ENCODE measurements at places on chromosomes 3 and 15. TPM values are rescaled to one million over a fixed set of nuclear protein-coding genes. Genes with fewer than 3 reads are reported as not detected.

The ALDH1A2 gene
- polyA plus RNA-seq = 0.33 TPM

The MTHFS gene
- polyA plus RNA-seq = 46.5 TPM

The CCDC9B gene
- polyA plus RNA-seq = 2.2 TPM

The KLHL40 gene
- polyA plus RNA-seq = 0.03 TPM

The ARPIN gene
- 2.7 TPM for polyA plus RNA-seq

The AHSG gene
- not detected for polyA plus RNA-seq

The GABRB3 gene
- 0.29 TPM for polyA plus RNA-seq

The GOLGA6L26 gene
- polyA plus RNA-seq = not detected

The TGM4 gene
- not detected for polyA plus RNA-seq

GRCh38 chr3:39185326-39185958 is 7.0 kb downstream of the XIRP1 start:
- no peak for DNase-seq
- H3K36me3 ChIP-seq = no peaks in the 10 kb centered on the region
- no peak overlapping the region for H3K27ac ChIP-seq
- no peak overlapping the region for H3K4me3 ChIP-seq
- H3K27me3 ChIP-seq = no peaks in the 10 kb centered on the region

DNA sequence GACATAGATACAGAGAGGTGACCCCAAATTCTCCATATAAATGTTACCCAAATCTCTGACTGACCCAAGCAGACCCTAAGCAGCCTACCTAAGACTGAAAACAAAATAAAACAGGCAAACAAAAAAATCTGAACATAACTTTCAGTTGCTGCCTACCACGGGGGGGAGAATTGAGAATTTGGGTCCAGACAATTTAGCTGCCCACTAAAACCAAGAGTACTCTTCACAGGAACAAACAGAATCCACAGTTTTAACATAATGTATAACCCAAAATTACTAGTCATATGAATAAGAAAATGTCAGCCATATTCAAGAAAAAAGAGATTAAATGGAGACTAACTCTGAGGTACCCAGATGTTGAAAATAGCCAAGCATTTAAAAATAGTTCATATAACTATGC is 44.4 kb downstream of the SRPRB start:
- no peaks in the 10 kb centered on the region for H3K36me3 ChIP-seq
- peaks cover 8% of the 10 kb centered on the region for H3K4me1 ChIP-seq
- H3K27me3 ChIP-seq = no peaks in the 10 kb centered on the region

- no peak for DNase-seq
- H3K4me1 ChIP-seq = no peaks in the 10 kb centered on the region
- H3K36me3 ChIP-seq = no peaks in the 10 kb centered on the region
- H3K27ac ChIP-seq = no peak overlapping the region
- no peaks in the 10 kb centered on the region for H3K27me3 ChIP-seq
Observed at GRCh38 chr15:45346381-45346780, 32.0 kb downstream of the GATM start.

- no peaks in the 10 kb centered on the region for H3K27me3 ChIP-seq
- DNase-seq = no peak
- H3K36me3 ChIP-seq = peaks cover 94% of the 10 kb centered on the region
- H3K4me3 ChIP-seq = no peak overlapping the region
Observed at GRCh38 chr15:65738649-65739048, 53.4 kb downstream of the DENND4A start.

GRCh38 chr3:139533781-139534454 is 5.6 kb downstream of the RBP1 start:
- H3K36me3 ChIP-seq = no peaks in the 10 kb centered on the region
- peaks cover 20% of the 10 kb centered on the region for H3K4me1 ChIP-seq
- H3K27me3 ChIP-seq = no peaks in the 10 kb centered on the region

GRCh38 chr3:65902304-65902793 is 136.4 kb downstream of the MAGI1 start:
- no peaks in the 10 kb centered on the region for H3K4me1 ChIP-seq
- no peaks in the 10 kb centered on the region for H3K27me3 ChIP-seq
- no peaks in the 10 kb centered on the region for H3K36me3 ChIP-seq
- H3K4me3 ChIP-seq = no peak overlapping the region

GRCh38 chr15:90713081-90713480 is 4.1 kb upstream of the BLM start:
- no peaks in the 10 kb centered on the region for H3K27me3 ChIP-seq
- peaks cover 11% of the 10 kb centered on the region for H3K4me1 ChIP-seq
- no peak overlapping the region for H3K27ac ChIP-seq
- no peak for DNase-seq

DNA sequence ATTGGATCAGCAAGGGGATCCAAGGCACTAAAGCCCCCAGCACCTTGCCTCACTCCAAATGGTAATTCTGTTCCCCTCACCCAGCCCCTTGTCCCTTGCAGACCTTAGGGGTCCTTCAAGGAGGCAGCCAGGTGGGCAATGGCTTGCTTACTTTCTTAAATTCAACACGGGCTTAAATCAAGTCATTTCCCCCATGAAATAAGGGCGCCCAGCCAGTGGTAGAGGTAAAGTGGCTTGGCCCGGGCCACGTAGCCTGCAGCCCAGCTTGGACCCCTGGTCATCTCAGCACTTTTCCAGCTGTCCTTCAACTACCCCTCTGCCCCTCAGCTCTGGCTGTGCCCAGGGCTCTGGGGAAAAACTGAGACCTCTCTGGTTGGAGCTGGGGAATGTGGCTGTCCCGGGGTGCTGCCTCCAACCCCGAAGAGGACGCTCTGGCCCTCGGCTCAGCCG is 1.2 kb downstream of the PSTPIP1 start:
- peaks cover 15% of the 10 kb centered on the region for H3K4me1 ChIP-seq
- peak overlapping the region; percentile 64 for H3K4me3 ChIP-seq
- no peaks in the 10 kb centered on the region for H3K27me3 ChIP-seq
- peak overlapping the region; percentile 97 for H3K27ac ChIP-seq

GRCh38 chr3:120424506-120424905 is 26.3 kb downstream of the FSTL1 start:
- no peak overlapping the region for H3K4me3 ChIP-seq
- DNase-seq = no peak
- no peak overlapping the region for H3K27ac ChIP-seq

- H3K4me3 ChIP-seq = no peak overlapping the region
- DNase-seq = no peak
- H3K36me3 ChIP-seq = no peaks in the 10 kb centered on the region
- no peaks in the 10 kb centered on the region for H3K27me3 ChIP-seq
- H3K4me1 ChIP-seq = peaks cover 26% of the 10 kb centered on the region
Observed at GRCh38 chr3:71510510-71510909, 73.0 kb downstream of the FOXP1 start.

DNA sequence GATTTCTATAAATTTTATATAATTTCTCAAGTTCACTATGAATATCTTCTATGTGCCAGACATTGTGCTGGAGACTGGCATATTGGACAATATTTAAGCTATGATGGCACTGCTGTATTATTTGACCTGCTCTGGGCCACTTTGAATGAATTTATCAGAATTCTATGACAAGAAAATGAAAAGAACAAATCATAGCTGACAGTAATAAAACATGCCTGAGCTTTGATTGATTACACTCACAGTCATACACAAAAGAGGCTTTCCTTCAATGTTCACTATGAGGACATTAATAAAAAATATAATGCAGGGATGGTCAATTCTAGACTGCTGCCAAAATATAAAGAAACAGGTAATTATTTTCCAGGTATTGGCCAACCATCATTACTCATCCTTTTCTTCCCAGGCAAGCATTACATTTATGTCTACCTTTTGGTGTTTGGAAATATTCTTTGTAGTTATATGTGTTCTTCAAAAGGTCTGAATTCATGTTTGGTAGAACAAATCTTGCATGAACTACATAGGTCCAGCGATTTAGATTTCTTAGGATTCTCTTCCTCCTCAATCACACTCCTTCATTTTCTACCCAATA is 81.0 kb upstream of the ALCAM start:
- no peak for DNase-seq
- no peaks in the 10 kb centered on the region for H3K4me1 ChIP-seq

DNA sequence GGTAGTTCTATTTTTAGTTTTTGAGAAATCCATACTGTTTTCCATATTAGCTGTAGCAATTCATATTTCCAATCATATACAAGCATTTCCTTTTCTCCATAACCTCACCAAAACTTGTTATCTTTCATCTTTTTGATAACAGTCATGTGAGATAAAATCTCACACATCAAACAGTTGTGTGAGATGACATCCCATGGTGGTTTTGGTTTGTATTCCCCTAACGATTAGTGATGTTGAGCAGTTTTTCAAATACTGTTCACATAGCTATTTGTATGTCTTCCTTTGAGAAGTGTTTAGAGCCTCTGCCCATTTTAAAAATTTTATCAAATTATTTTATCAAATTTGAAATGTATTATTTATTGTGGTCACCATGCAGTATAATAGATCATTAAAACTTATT is 50.4 kb downstream of the FAM227B start:
- H3K4me1 ChIP-seq = no peaks in the 10 kb centered on the region
- no peaks in the 10 kb centered on the region for H3K27me3 ChIP-seq
- H3K27ac ChIP-seq = no peak overlapping the region
- DNase-seq = no peak
- no peak overlapping the region for H3K4me3 ChIP-seq

DNA sequence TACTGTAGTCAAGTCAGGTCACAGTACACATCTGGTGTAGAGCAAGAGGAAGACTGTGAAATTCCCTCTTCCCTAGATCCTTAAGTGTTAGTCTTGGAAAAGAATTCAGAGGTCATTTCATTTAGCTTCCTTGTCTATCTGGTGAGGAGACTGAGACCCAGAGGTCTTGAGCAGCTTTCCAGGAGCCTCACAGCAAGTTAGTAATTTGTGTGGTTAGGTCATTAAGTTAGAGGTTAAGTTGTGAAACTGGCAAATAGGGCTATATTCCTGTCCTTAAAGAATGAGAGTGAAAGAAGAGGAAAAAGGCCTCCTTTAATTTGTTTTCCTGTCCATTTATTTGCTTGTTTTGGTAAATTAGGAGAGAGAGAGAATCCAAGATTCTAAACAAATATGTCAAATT is 9.0 kb downstream of the PODXL2 start:
- no peak overlapping the region for H3K4me3 ChIP-seq
- no peak for DNase-seq
- no peaks in the 10 kb centered on the region for H3K27me3 ChIP-seq
- H3K27ac ChIP-seq = no peak overlapping the region
- no peaks in the 10 kb centered on the region for H3K36me3 ChIP-seq
- no peaks in the 10 kb centered on the region for H3K4me1 ChIP-seq

DNA sequence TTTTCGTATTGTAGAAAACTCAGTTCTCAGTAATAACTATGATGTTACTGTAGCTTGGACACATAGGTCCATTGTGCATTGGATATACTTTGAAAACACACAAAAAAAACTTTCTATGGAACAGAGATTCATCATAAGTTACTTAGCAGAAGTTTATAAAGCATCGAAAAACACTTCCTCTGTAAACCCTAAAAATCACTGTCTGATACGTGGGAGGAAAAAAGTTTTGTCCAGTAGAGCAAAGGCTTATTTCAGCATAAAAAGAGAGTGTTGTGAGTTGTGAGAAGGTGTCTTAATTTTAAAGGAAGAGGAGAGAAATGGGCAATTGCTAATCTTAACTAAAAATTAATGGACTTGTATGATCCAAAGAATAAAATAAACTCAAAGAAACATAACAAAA is 64.8 kb downstream of the OSTN start:
- H3K27ac ChIP-seq = no peak overlapping the region
- peaks cover 9% of the 10 kb centered on the region for H3K4me1 ChIP-seq
- peak overlapping the region; percentile 6 for H3K4me3 ChIP-seq
- H3K27me3 ChIP-seq = no peaks in the 10 kb centered on the region

- peaks cover 19% of the 10 kb centered on the region for H3K4me1 ChIP-seq
- DNase-seq = peak; percentile 86
- H3K4me3 ChIP-seq = no peak overlapping the region
- no peaks in the 10 kb centered on the region for H3K36me3 ChIP-seq
Observed at GRCh38 chr3:12405432-12406272, 78.6 kb upstream of the TSEN2 start.

- no peak overlapping the region for H3K27ac ChIP-seq
- peaks cover 10% of the 10 kb centered on the region for H3K27me3 ChIP-seq
- peak; percentile 23 for DNase-seq
- no peak overlapping the region for H3K4me3 ChIP-seq
Observed at GRCh38 chr3:196979545-196979944, 10.9 kb upstream of the PIGZ start.

DNA sequence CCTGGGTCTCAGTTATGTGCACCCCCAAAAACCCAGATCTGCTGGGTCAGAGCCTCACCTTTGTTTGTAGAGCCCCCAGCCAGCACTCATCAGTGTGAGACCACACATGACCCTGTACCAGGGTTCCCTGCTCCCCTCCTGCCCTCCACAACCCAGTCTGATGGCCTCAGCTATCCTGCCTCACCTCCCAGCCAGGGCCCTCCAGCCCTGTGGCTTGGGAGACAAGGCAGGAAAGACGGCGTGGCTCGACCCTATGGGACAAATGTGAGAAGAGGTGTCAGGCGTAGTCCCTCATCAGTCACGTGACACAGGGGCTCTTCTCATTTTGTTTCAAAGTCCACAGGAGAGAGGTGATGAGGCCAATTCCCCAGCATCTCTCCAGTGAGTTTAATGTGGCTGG is 28.3 kb upstream of the PRR23E start:
- DNase-seq = no peak
- H3K27me3 ChIP-seq = peaks cover 52% of the 10 kb centered on the region
- no peaks in the 10 kb centered on the region for H3K36me3 ChIP-seq

DNA sequence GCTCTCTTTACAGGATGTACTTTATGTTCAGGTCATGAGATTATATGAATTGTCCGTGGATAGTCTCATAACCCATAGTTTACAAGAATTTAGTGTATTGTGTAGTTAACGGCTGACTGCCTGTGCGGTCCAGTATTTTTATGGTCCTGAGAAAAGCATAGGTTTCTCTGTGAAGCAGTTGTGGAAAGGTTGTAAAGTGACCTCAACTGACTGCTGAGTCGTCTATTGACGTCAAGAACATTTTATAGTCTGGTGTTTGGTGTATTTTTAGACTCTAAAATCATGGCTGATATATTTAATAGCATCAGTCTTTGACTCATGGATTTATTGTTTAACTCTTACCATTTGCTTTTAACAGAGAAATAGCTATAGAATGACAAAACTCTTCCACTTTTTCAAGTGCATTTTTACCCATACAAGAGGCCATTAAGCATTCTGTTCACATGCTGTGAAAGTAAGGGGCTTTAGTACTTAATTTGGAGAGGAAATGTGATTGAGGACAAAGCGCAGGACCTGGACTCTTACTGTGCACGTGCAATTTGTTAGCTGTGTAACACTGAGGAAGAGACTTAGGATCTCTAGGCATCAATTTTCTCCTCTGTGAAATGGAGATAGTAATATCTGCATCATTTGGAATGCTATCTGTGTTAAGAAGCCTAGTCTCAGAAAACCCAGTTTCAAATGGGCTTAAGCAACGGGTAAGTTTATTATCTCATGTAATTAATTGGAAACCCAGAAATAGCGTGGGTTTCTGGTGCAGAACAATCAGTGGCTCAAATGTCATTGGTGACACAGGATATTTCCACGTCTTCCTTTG is 240.8 kb downstream of the NFKBIZ start:
- H3K36me3 ChIP-seq = no peaks in the 10 kb centered on the region
- no peak for DNase-seq
- H3K4me3 ChIP-seq = no peak overlapping the region
- H3K27me3 ChIP-seq = no peaks in the 10 kb centered on the region
- H3K27ac ChIP-seq = no peak overlapping the region

- H3K27ac ChIP-seq = no peak overlapping the region
- no peak for DNase-seq
- H3K4me3 ChIP-seq = no peak overlapping the region
- no peaks in the 10 kb centered on the region for H3K27me3 ChIP-seq
Observed at GRCh38 chr3:171228240-171228639, 201.7 kb upstream of the SLC2A2 start.

Measured in spleen (tissue), 13 donors.